ENCODE measurements at places on chromosomes 1 and 21.
A peak's percentile ranks its signal among the peaks of the same experiment; 100 is the strongest.

- DNase-seq = no peak
These were observed at the start of gene TIAM1 for GRCh38 chr21:31343680-31344480. Gene TIAM1 (minus strand): TSS chr21:31344261. CDS start chr21:31266972, 77,289 bp downstream.

DNA sequence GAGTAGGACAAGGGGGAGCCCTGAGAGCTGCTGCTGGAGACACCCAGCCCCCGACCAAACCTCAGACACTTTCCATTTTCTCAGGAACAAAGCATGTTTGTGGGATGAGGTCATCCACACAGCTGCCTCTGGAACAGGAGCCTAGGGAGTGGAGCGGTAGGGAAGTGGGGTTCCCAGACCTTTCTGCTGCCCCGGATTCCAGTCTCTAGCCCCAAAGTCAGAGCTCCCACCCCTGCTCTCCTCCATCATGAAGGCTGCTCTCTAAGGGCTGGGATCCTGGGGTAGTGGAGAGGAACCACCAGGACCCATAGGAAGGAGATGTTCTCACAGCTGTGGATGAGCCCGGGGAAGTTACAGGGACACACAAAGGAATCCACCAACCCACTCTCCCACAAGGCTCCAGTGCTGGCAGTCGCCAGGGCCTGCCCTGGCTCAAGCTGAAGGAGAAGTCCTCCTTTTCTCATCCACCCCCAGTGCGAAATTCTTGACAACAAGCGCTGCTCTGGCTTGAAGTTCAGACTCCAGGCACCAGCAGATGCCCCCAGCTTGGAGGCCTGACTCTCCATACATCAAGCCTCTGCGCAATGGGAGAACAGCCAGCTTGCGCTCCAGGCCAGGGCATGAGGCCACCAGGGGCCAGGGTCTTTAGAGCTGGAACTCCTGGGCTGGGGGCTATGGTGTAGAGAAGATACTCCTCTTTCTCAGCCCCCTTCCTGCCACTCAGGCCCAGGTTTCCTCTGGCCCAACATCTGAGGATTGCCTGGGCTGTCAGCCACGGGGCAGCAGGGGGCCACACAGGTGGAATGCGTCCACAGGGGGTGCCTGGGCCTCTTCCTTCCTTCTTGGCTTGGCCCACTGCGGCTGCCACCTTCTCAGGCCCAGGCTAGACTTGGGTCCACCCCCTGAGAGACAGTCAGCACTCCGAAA is 4.5 kb downstream of the FHL3 start:
- DNase-seq = no peak

GRCh38 chr1:229792012-229792975 is 166.2 kb downstream of the URB2 start:
- DNase-seq = no peak

- no peak for DNase-seq
These were observed 383.0 kb downstream of the SETD4 start for GRCh38 chr21:35677298-35677841.

DNA sequence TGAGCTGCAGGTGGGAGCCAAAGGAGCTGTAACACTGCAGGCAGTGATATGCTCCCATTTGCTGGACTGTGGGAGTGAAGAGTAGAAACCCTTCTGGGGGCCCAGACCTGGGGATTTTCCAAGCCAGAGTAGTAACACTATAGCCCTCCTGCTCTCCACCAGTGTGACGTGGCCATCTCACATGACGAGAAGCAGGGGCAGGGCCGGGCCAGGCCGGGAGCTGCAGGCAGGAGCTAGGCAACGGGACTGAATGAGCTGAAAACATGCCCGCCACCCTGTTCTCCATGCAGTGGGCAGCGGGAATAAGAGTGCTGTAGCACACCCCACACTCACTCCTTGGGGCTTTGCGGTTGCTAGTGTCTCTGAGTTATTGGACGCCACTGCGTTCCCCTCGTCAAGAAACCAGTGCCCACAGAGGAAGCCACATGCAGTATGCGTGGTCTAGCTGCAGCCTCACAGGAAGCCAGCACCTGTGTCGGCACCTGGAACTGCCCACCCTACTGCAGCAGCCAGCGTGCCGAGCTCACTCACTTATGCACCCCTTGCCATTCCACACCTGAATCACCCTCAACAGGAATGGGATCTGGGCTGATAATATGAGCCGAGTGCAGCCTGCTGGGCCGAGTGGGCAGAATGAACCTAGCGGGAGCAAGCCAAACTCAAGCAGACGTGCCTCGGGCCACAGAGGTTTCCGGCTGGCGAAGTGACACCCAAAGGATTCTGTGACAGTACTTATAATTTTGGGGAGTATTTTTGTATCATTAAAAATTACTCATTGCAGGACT is 1389.6 kb downstream of the KCNT2 start:
- no peak for DNase-seq

GRCh38 chr1:150753416-150753815 is 12.2 kb downstream of the CTSS start:
- DNase-seq = peak; percentile 23

DNA sequence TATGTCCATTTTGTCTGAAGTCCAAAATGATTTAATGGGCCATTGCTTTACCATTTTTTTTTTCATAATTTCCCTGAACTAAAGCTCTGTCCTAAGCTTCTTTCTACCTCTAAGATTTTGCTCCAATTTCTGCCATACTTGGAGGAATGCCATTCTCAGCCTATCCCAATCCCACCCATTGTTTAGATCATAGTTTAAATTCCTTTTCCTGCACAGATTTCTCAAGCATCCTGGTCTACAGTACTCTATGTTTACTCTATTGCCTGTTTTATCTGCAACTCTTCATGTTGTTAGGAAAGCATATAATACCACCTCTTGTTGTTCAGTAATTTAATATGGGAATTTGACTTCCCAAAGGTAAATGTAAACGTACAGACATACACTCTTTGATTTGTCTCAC is 30.8 kb downstream of the ADAMTS1 start:
- DNase-seq = no peak

Measured in LNCaP clone FGC (cell line).